ENCODE measurements at places on chromosomes 2 and 18.

DNA sequence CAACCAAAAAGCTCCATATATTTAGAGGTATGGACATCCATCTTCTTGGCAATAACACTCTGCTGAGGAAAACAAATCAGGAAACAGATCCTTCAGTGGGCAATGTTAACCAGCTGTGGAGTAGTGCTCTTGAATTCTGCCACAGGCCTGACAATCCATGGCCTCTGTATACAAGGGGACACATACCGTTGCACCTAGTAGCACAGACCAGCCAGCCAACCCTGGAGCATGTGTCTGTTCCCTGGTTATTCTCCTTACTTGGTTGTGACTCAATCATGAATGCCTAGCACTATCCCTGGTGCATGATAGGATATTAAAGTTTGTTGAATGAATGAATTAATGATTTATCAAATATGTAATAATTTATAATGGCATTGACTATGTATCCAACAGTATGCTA lies 261.4 kb upstream of the MGAT5 start:
- DNase-seq: no peak

DNA sequence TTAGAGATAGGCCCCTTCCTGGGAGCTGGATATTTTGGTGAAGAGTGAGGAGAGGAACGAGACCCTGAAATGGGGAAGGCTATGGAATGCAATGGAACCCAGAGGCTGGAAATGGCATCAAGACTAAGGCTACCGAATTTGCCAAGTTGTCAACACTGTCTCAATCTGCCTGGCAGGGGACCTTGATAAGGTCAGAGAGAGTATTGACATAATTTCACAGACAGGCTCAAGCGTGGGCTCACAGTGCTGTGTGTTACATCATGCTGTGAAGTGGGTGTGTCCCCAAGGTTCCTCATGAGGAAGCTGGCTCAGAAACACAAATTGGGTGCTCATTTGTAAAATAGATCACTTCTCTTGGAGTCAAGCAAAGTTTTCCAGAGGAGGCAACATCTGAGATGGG lies 51.8 kb upstream of the CYRIA start:
- no peak for DNase-seq

DNA sequence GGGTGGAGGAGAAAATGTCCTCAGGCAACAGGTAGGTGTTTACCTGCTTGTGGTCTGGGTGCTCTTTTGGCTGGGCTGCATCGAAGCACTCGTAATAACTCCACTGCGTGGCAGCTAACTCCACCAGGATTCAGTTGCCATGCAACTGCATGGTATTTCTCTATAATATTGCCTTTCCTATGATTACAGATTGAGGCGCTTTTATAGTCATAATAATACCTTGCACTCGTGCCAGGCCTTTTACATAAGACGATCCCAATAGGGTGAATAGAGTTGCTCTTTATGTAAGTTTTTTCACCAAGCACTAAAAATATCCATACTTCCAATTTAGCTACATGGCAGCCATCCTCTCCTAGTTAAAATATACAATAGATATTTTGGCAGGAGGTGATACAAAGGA lies 19.7 kb upstream of the NYAP2 start:
- no peak for DNase-seq

GRCh38 chr2:173195100-173195499 lies 119.5 kb downstream of the MAP3K20 start:
- no peak for DNase-seq

GRCh38 chr2:28231110-28231631 lies 161.5 kb upstream of the FOSL2 start:
- no peak for DNase-seq

- no peak for DNase-seq
These were observed 182.8 kb downstream of the AGPS start for GRCh38 chr2:177575358-177575757.

GRCh38 chr2:6932828-6933227 lies 15.6 kb downstream of the RNF144A start:
- DNase-seq: no peak

DNA sequence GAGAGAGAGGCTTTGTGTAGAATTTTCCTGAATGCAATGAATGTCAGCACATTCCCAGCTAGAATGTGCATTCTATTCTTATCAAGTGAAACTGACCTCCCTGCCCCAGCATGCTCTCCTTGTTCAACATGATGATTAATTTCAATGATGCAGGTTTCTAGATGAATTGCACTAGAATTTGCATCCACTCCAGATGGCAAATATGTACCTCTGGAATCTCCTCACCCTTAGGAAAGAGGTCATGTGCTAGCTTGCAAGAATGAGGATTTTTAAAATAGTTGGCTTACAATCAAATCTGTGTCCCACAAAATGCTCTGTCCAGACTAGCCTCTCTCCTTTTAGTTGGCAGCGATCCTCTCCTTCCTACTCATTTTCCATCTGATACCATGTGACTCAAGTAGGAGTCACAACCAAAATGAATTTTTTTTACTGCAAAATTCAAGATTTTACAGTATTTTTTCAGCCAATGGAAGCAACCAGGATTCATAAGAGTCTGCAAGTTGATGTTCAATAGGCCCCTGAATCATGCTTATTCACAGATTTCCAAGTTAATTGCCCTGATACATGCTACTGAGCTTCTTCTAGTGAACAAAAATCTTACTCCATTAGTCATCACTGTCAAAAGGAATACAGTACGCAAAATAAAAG lies 21.0 kb upstream of the STAT4 start:
- no peak for DNase-seq

DNA sequence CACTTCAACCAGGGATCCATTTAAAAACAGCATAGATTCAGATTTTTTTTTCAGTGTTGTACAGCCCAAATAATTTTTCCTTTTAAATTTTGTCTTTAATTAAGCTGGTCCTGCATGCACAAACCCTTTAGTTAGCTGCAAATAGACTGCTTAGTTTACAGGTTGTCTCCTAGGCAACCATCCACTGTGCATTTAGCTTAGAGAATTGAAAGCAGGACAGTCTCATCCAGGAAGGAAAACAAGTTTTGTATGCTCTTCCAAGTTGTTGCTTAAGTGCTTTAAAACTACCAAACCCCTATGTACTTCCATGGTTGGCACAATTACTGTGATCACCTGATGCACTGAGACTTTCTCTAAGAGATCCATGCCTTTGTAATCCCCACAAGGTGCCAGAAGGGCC lies at the start of gene MAP3K19:
Gene MAP3K19 (minus strand): TSS at position 148 of the 400 bp plus-strand sequence. CDS start 22,800 bp downstream, outside the sequence.
- DNase-seq: no peak

DNA sequence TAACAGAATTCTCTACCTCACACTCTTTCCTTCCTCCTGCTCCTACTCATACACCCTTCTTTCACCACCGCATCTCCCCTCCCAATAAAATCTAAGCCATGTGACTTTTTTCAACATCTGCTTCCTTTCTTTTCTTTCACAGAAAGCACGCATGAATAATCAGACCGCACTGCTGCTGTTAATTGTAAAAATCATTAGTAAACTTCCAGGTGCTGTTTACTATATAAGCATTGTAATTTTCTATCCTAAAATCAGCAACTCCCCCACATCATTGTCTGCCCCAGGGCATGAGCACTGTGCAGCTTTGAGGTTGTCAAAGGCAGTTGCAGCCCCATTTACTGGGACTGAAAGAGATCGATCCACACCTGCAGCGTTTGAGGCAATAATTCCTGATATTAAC lies 782.6 kb upstream of the ID2 start:
- DNase-seq: no peak

- DNase-seq: no peak
These were observed 12.7 kb downstream of the SPIRE1 start for GRCh38 chr18:12645254-12645653.

- DNase-seq: no peak
These were observed 149.0 kb downstream of the IKZF2 start for GRCh38 chr2:213002383-213002782.

GRCh38 chr2:9771481-9772017 lies 71.7 kb upstream of the TAF1B start:
- no peak for DNase-seq

DNA sequence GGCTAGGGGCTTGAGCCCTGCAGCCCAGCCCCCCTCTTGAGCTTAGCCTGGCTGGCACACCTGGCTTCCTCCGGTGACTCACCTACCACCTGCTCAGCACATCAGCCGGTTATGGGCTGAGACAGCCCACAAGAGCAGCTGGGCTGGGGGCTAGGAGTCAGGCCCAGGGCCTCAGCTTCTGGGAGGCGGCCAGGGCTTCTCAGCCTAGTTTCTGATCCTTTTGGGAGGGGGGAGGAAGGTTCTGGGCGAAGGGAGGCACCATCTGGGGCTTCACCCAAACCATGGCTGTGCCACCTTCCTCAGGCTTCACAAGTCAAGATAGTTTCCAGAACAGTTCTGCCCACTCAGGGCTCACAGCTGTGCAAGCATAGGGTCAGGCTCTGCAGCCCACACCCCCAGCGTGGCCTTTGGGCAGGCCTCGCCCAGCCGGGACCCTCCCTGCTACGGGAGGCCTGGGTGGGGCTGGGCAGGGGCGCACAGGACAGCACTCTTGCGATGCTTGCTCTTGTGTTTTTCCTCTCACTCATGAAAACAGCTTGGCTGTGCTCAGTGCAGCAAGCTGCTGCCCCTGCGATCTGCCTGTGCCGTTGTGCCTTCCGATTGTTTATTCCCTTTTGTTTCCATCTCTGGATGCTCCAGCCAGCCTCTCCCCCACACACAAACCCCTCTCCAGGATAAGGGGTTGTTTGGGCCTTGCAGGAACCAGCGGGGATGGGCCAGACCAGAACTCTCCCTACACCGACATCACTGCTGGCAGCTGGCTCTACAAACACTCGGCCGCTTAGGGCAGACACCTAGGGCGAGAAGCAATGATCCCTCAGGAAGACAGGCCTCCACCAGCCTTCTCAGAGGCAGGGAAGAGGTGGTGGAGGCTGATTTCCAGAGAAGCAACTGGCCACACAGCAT lies 26.1 kb upstream of the SEMA4C start:
- DNase-seq: no peak

DNA sequence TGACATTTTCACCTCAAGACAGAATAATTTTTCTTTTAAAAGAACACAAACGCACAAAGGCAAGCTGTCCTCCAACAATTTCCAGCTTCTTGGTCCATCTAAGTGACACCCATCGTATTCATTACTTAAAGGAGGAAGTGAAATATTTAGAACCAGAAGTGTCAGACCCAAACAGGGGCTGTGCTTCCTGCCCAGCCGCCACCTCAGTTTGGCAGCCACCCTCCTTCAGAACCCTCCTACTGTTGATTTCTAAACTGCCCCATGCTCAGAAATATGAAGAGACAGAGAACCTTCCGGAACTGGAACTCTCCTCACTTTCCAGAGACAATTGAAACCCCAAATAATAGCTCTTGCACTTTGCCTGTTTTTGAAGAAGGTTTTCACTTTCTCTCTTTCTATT lies 734.8 kb upstream of the SALL3 start:
- no peak for DNase-seq

DNA sequence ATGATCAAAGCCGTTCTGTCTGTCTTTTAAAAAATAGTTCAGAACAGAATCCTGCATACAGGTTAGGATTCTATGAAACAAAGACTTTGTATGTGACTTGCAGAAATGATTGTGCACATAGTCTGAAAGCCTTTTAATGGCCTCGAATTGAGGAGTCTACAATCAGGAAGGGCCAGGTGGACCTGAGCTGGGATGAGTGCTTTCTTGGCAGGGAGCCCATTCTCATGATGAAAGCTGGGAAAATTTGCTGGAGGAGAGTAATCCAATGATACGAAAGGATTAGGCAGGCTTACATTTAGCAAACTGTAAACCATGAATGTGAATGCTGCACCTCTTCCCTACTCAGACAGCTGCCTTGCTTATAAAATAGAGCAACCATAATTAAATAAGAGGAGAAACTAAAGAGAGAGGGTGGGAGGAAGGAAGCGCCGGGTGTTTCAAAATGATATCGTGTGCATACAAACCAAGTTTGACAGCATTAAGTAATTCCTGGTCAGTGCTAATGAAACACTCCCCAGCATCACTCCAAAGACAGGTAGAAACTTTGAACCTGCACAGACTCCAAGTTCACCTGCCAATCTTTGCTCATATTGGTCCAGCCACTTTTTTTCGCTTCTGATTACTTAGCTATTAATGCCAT lies 23.7 kb upstream of the CXCR4 start:
- no peak for DNase-seq

DNA sequence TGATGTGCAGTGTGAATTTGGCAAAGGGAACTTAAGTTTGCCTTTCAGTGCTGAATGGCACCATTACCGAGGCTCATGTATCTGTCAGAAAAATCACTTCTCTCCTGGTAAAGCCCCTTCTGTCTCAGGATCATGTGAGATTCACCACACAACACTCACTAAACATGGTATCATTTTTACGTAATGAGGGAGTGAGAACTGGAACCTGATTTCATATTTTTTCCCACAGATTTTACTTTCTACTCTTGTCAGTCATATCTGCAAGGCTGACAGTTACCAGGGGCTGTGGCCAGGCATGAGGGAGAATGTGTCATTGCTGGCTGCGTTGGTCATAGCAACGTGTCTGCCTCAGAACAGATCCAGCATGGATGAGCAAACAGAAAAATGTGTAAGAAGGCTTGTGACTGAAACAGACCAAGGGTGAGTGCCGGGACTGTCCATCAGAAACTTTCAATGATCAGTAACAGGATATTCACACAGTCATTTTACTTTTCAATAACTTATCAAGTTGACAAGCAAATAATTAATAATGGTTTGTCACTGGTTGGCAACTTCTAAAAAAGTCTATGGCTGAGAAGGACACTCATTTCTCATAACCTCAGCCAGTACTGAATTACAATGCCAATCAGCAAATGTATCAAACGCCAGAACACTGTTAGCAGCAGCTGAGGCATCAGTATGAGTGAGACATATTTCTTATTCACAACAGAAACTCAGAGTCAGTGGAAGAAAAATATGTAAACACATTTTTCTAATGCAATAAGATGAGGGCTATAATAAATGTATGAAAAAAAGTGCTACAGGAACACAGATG lies 100.5 kb downstream of the CDC42EP3 start:
- DNase-seq: no peak

- DNase-seq: no peak
These were observed 664.7 kb downstream of the BCL11A start for GRCh38 chr2:59888706-59889105.

- no peak for DNase-seq
These were observed 1072.1 kb upstream of the FANCL start for GRCh38 chr2:59312967-59313940.

- DNase-seq: peak; percentile 76
These were observed 1.7 kb upstream of the POU3F3 start for GRCh38 chr2:104852090-104852666.

GRCh38 chr2:142878031-142878678 lies 691 bp downstream of the KYNU start:
- DNase-seq: no peak

DNA sequence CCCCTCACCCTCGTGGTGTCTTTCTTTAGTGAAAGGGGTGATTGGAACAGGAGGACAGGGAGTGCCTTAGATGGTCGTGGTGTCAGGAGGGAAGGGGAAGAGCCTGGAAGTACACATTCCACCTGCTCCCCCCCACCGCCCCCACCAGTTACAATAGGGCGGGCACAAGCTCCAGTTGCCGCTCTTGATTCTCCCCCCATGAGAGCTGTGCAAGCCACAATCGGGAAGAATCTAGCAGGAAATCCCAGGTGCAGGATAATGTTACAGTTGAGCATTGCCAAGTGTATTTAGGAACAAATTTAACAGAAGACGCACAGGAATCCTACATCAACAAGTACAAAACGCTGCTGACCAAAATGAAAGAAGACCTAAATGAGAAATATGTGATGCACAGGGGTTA lies 73.6 kb downstream of the ASAP2 start:
- DNase-seq: no peak
